SHP77 treated with DMSO at 0.1 percent for 48 hours (cell line): ENCODE measurements at places on chromosomes 3 and 15.

DNA sequence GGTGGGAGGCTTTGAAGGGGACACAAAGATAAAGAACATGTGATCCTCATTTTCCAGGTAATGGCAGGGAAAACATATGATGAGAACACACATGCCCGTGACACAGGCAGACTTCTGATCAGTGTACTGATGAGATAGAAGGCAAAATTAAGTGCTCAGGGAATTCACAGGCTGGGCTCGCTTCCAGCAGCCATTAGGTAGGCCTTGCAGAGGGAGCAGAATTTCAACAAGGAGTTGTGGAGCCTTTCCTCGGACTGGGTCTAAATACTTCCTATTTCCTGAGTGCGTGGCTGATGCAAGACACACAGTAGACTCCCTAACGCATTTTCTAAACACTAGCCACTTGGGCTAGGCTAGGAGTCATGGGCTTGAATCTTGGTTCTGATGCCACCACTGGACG lies 74.0 kb upstream of the ETV5 start:
- DNase-seq = no peak

DNA sequence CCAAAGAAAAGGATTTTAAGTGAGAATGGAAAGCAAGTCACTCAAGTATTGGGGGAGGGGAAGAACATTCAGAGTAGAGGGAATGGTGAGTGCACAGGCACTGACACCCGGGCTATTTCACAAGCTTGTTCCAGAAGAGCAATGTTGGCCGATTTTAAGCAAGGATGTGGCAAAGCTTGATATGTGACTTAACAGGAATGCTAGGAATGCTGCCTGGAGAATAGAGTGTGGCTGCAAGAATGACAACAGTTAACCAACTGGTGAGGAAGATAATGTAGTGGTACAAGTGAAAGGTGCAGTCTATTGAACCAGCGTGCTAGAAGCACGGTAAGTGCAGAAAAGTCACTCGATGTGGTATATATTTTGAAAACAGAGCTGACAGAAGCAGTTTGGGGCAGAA lies 6.2 kb upstream of the CCDC80 start:
- no peak for DNase-seq

DNA sequence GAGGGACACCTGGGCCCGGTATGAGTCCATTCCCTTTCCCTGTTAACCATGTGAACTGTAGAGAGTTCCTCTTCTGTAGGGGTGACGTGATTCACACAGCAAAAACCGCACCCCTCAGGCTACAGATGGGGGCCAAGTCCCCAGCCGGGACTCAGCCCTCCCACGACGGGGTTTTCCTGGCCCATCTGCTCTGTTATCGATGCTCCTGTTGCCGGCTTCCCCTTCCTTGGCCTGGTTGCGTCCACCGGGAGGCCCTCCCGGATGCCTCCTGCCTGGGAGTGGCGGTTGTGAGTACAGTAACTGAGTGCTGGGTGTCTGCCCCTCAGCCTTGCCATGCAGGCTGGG lies 817 bp upstream of the PLXNA1 start:
- no peak for DNase-seq

- no peak for DNase-seq
These were observed 111.7 kb downstream of the LMLN start for GRCh38 chr3:198071602-198072287.

DNA sequence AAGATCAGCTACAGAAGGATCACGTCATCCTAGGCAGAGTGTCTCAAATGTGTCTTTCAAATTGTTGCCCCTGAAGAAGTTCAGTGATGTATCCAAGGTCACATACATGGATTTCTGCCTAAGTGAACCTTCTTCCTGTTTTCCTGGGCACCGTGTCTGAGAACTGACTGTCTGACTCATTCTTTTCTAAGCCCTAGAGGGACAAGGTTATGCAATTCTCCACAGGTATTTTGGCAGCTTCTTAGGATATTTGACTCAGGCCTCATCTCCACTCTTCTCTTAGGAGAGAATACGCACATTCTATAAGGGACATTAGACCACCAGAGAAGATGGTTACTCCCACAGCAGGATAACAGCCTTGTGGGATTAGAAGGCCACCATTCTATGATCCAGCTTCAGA lies 391.9 kb upstream of the THBS1 start:
- DNase-seq = no peak

- DNase-seq = no peak
These were observed 247.4 kb downstream of the XXYLT1 start for GRCh38 chr3:195023576-195023975.

GRCh38 chr3:18135060-18135814 lies 289.9 kb downstream of the SATB1 start:
- no peak for DNase-seq

- DNase-seq = no peak
These were observed 810.5 kb upstream of the NECTIN3 start for GRCh38 chr3:110261141-110261540.

- no peak for DNase-seq
These were observed 4.2 kb downstream of the TBC1D23 start for GRCh38 chr3:100265016-100265415.
